ENCODE measurements at places on chromosomes 7 and 10. TPM values are rescaled to one million over a fixed set of nuclear protein-coding genes. Genes with fewer than 3 reads are reported as not detected.

DNA sequence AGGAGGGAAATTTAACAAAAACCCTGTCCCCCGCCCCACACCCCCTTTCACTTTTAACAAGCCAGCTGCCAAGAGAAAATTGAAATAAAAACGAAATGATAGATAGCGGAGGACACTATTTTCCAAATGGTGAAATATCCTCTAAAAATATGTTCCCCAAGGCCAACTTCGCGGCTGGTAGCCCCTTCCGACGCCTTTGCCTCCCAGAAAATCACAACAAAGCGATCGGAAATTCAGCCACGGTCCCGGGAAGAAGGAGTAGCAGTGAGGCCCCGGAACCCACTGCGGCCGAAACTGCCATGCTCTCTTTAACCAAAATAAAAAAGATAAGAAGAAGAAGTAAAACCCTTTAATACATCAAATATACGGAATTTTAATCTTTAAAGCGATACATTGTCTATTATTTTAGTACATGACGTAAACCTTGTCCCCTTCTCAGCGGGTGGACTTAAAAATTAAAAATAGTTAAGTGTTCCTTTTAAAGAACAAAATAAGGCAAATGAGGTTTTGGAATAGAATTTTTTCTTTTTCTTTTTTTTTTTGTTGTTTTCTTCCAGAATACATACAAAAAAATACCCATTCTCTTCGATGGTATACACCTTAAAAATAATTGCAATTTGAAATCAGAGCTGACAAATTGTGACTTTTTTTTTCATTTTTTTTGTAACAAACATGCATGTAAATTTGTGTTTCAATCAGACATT is 3.9 kb downstream of the ZNF503 start:
- H3K27ac ChIP-seq, result peak overlapping the region; percentile 98
- no peaks in the 10 kb centered on the region for H3K27me3 ChIP-seq
- no peak for DNase-seq
- peaks cover 13% of the 10 kb centered on the region for H3K4me1 ChIP-seq
- peak overlapping the region; percentile 99 for H3K4me3 ChIP-seq
- peaks cover 34% of the 10 kb centered on the region for H3K36me3 ChIP-seq

Gene TWIST1
- 18.6 TPM for total RNA-seq

GRCh38 chr10:95482501-95483233 is 78.5 kb downstream of the SORBS1 start:
- no peaks in the 10 kb centered on the region for H3K36me3 ChIP-seq
- no peak overlapping the region for H3K27ac ChIP-seq
- DNase-seq, result no peak
- no peaks in the 10 kb centered on the region for H3K27me3 ChIP-seq
- H3K4me1 ChIP-seq, result no peaks in the 10 kb centered on the region
- H3K4me3 ChIP-seq, result no peak overlapping the region

Gene NPC1L1
- total RNA-seq, result not detected

Gene SPDYE2
- not detected for total RNA-seq

Gene ANKRD16
- total RNA-seq, result 5.7 TPM

Gene COL17A1
- total RNA-seq, result 0.83 TPM

Gene CTBP2
- 74.2 TPM for total RNA-seq

DNA sequence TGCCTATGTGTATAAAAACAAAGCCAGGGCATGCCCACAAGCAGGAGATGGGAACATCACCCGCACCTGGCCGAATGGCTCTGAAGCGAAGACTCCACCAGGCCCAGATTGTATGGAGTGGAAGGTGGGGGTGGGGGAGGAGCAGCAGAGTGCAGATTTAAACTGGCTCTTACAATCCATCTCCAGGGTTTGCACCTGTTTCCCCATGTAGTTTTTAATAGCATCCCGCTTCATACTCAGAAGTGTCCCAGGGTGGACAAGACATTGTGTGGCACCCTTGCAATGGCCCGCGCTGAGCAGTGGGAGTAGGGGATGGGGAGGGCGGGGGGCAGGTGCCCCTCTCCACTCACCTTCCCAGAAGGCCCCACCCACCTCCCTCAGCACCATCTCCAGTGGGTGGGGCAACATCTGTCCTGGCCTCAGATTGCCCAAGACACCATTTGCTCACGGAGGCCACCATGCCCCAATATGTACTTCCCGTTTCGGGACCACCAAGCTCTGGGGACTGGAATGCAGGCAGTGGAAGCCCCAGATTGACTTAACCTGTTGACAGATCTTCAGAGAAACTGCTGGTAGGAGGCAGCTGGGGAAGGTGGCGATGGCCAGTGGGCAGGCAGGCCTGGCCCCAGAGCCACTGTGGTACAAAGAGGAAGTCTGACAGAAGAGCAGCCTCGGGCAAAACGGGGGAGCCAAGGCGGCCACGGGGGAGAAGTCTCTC is 23.0 kb downstream of the VSIR start:
- H3K27ac ChIP-seq, result no peak overlapping the region
- peaks cover 7% of the 10 kb centered on the region for H3K27me3 ChIP-seq
- H3K36me3 ChIP-seq, result peaks cover 10% of the 10 kb centered on the region
- no peak overlapping the region for H3K4me3 ChIP-seq

GRCh38 chr7:104894726-104895521 is 119.1 kb upstream of the KMT2E start:
- no peaks in the 10 kb centered on the region for H3K4me1 ChIP-seq
- no peak for DNase-seq
- H3K27me3 ChIP-seq, result peaks cover 29% of the 10 kb centered on the region
- no peak overlapping the region for H3K27ac ChIP-seq
- no peaks in the 10 kb centered on the region for H3K36me3 ChIP-seq

Gene DGKI
- total RNA-seq, result 15.8 TPM

GRCh38 chr7:66667023-66667728 is 38.5 kb downstream of the KCTD7 start:
- H3K27me3 ChIP-seq, result no peaks in the 10 kb centered on the region
- no peak for DNase-seq
- peaks cover 33% of the 10 kb centered on the region for H3K36me3 ChIP-seq
- H3K27ac ChIP-seq, result no peak overlapping the region
- H3K4me3 ChIP-seq, result no peak overlapping the region

Gene ASAH2
- 0.18 TPM for total RNA-seq

DNA sequence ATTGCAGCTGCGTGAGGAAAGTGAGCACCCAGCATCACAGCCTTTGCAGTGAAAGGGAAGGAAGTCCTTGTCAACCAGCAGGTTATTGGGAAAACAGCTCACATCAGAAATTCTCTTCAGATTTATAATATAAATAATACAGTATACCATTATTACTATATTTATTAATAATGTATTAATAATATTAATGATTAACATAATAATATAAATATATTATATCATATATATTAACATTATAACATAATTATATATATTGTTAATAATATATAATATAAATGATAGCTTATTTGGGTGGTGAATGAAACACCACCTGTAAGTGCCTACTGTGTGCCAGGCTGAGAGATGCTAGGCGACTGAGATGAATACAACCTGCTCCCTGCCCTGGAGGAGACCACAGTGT is 423.0 kb downstream of the TCERG1L start:
- no peak overlapping the region for H3K4me3 ChIP-seq
- no peak for DNase-seq
- no peaks in the 10 kb centered on the region for H3K36me3 ChIP-seq
- H3K27ac ChIP-seq, result no peak overlapping the region

GRCh38 chr7:76267894-76268183 is 34.6 kb upstream of the HSPB1 start:
- H3K36me3 ChIP-seq, result no peaks in the 10 kb centered on the region
- peaks cover 50% of the 10 kb centered on the region for H3K27me3 ChIP-seq
- no peak overlapping the region for H3K4me3 ChIP-seq
- no peak overlapping the region for H3K27ac ChIP-seq
- no peaks in the 10 kb centered on the region for H3K4me1 ChIP-seq

Gene YAE1
- total RNA-seq, result 37.8 TPM

Gene CARD11
- 0.18 TPM for total RNA-seq

Gene CD36
- total RNA-seq, result 0.54 TPM

DNA sequence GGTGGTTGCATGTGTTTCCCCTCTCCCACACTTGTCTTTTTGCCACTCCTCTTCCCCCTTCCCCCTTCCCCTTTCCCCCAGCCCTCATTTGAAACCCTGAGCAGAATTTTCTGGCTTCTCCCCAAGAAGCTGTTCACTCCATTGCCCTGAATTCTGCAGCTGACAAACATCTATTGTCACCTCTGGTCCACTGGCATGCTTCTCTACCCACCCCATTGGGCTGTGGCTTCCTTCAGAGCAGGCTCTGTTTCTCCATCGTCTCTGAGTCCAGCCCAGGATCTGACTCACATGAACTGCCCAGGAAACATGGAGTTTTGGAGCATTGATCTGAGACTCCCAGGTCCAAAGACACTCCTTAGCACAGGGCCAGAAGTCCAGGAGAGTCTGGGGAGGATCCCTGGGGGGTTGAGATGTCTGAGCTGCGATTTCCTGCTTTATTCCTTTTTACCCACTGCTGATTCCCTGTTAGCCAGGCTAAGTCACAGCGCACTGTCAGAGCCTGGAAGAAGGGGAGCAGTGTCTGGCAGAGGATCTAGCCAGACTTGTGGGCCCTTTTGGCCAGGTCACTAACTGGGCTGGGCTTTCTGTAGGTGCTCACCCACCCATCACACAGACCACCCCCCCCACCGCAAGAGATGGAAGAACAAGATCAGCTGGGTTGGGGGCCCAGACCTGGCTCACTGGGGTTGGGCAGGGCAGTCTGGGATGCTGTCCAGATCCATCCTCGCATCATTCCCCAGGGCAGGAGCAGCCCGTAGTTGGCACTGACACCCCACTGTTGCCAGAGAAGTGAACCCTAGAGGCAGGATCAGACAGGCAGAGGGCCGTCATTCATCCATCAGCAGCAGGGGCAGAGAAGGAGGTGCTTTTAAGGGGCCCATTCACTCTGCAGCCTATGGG is 3.5 kb downstream of the CHAT start:
- peaks cover 69% of the 10 kb centered on the region for H3K27me3 ChIP-seq
- H3K4me1 ChIP-seq, result no peaks in the 10 kb centered on the region
- no peak for DNase-seq
- H3K4me3 ChIP-seq, result no peak overlapping the region

GRCh38 chr7:155590215-155591018 is 44.1 kb upstream of the CNPY1 start:
- no peak overlapping the region for H3K4me3 ChIP-seq
- no peaks in the 10 kb centered on the region for H3K4me1 ChIP-seq
- DNase-seq, result peak; percentile 16
- peaks cover 5% of the 10 kb centered on the region for H3K27me3 ChIP-seq
- H3K27ac ChIP-seq, result no peak overlapping the region
- no peaks in the 10 kb centered on the region for H3K36me3 ChIP-seq

DNA sequence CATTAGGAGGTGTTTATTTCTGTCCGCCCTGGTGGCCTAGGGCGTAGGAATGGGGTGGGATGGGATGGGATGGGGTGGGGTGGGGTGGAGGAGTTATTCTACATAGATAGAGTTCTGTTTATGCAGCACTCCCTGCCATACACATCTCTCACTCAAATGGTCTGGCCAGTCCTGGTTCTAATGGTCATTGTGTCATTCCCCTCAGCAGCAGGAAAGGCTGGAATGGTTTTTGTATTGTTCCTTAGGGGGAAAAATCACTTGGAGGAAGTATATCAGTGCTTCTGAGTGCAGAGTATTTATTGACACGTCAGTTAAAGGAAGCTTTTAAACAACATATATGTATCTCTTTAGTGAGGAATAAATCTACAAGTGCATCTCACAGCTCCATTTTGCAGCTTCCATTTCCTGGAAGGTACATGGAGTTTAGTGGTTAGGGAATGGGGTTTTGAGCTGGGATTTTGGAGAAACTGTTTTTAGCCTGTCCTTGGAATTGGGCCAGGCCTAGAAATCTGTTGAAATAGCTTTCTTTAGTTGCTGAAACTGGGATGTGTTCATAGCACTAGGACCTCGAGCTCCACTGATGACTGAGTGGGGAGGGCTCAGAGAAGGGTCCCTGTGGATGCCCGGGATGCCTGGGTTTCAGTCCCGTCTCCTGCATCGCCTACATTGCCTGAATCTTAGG is 8.3 kb downstream of the TSPAN14 start:
- no peak overlapping the region for H3K4me3 ChIP-seq
- H3K4me1 ChIP-seq, result peaks cover 50% of the 10 kb centered on the region
- DNase-seq, result peak; percentile 34
- no peaks in the 10 kb centered on the region for H3K36me3 ChIP-seq
- no peaks in the 10 kb centered on the region for H3K27me3 ChIP-seq

GRCh38 chr7:6614953-6615722 is at the start of gene ZNF853:
ZNF853 (plus strand) TSS chr7:6615610; CDS start chr7:6616175, 565 bp downstream.
- no peaks in the 10 kb centered on the region for H3K36me3 ChIP-seq
- peaks cover 6% of the 10 kb centered on the region for H3K27me3 ChIP-seq
- DNase-seq, result no peak
- no peak within 1 kb of the TSS for H3K27ac ChIP-seq
- H3K4me1 ChIP-seq, result peaks cover 3% of the 10 kb centered on the region

DNA sequence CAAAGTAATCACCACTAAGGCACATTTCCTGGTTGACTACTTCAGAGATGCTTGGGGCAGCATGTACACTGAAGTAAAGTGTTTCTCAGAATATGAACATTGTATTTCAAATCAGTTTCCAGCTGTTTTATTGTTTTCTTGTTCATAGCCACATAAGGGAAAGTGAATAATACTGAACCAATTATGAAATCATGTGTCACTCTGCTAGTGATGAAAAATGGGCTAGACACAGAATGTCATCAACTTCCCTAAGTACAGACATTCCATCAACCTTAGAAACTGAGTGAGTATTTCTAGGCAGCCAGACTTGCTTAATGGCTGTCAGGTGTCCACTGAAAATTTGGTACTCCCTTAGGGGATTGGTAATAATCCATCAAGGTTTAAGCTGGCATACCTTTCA is 603.5 kb downstream of the ARL4A start:
- no peaks in the 10 kb centered on the region for H3K36me3 ChIP-seq
- no peaks in the 10 kb centered on the region for H3K4me1 ChIP-seq
- no peak overlapping the region for H3K4me3 ChIP-seq
- no peak for DNase-seq
- no peaks in the 10 kb centered on the region for H3K27me3 ChIP-seq

Gene HOXA10
- 0.28 TPM for total RNA-seq

- peak overlapping the region; percentile 83 for H3K27ac ChIP-seq
- H3K36me3 ChIP-seq, result no peaks in the 10 kb centered on the region
- peak; percentile 99 for DNase-seq
- H3K4me3 ChIP-seq, result no peak overlapping the region
Observed at GRCh38 chr10:125057158-125058001, 103.0 kb downstream of the CTBP2 start.

DNA sequence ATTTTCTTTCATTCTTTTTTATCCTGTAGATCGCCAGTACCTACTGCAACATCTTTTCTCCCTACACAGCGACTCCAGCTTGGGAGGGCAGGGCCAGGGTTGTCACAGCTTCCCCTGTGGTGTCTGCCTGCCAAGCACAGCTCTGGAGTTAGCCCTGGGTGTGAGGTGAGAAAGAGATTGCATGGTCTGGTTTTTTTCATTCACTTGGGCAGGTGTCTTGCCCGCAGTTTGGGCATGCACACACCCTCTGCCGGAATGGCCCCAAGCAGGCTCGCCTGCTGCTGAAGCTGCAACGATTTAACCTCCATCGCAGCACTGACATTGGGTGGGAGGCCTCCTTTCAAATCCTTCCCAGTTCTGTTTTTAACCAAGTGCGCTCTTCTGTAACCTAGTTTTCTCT is 132.8 kb downstream of the WNT2 start:
- no peak overlapping the region for H3K27ac ChIP-seq
- peaks cover 7% of the 10 kb centered on the region for H3K36me3 ChIP-seq
- no peak overlapping the region for H3K4me3 ChIP-seq
- no peaks in the 10 kb centered on the region for H3K27me3 ChIP-seq
- DNase-seq, result no peak
- H3K4me1 ChIP-seq, result peaks cover 9% of the 10 kb centered on the region

Gene RBP4
- total RNA-seq, result not detected

Data from IMR-90 (cell line).